NAMALWA (cell line): ENCODE measurements at places on chromosomes 1 and 21.

GRCh38 chr1:35564037-35564883, 6.7 kb downstream of the NCDN start:
- peak; percentile 90 for DNase-seq

DNA sequence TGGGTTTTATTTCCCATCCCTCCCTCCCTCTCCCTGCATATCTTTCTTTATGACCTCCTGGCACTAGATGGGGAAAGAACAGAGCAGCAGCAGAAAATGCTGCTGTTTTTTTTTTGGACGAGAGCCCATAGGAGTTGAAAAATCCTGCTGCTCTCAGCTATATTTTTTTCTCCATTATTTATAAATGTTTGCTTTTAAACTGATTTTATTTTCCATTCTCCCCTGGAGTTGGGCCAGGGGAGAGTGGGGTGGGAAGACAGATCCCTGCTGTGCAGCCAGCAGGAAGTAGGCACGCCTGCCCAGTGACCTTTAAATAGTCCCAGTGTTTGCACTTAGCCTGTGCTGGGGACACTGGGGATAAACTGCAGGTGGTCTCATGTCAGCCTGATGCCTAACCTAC, 17.4 kb downstream of the SFT2D2 start:
- no peak for DNase-seq

DNA sequence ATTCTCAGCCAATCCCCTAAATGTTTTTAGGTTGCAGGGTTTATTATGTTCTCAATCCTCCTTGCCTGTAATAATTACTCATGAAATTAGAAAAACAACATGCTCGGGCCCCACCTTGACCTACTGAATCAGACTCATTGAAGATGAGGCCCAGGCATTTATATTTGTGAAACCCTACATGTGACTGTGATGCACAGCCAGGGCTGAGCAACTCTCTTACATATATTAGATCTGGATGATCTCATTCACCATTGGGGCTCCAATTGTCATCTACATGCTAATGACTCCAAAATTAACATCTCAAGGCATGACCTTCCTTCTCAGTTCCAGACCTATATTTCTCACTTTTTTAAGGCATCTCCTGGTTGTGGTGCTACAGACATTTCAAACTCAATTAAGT, 103.3 kb downstream of the WDR3 start:
- DNase-seq, result no peak

GRCh38 chr1:160626509-160627342, 20.1 kb downstream of the SLAMF1 start:
- DNase-seq, result no peak

GRCh38 chr1:24191860-24192259, 4.8 kb upstream of the IFNLR1 start:
- no peak for DNase-seq

DNA sequence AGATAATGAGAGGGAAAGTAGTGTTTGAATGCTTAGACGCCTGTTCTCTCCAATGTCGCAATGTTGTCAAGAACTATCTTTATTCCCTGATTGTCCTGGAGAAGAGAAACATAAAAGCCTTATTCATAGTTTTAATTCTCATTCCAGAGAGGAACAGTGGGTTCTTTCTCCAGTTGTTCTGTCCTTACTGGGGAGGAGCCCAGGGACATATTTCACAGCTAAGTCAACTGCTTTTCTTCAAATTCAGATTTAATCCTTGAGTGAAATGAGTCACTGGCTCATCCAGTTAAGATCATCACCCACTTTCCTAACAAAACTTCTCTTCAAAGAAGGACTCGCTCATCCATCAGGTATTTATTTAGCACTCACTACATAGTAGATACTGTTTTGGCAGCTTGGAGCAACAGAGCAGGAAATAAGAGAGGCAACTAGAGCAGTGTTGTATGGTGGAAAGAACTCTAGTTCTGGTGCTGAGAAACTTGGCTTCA, 365.7 kb upstream of the USP24 start:
- no peak for DNase-seq

DNA sequence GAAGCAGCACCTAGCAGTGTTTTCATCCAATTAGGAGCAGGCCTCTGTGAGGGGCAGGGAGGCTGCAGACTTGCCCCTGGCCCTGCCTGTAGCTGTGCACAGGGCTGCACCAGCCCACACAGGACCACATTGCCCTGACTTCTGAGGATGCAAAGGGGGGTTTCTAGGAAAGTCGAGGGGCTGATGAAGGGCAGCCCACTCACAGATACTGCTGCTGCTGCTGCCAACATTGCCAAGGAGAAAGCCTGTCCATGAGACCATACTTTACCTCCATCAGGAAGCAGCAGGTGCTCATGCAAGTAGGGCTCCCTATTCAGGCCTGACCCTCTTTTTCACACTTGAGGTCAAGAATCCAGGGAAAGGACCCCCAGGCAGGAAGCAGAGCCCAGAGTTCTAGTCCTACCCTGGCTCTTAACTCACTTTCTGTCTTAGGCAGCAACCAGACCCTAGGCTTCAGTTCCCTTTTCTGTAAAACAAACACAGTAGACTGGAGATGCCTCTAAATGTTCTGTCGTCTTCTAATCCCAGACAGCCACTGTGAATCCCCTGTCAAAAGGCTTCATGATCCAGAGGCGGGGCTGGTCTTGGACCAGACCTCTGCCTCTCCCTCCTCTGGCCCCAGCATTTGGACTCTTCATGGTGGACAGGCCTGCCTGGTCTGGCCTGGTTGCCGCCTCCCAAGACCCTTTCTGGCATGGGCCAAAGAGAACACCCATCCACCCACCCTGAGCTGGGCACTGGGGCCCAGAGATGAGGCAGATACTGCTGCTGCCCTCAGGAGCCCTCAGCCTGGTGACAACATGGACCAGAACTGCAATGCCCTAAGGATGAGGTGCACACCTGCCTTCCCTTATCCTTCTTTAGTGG, 120.2 kb downstream of the GLIS1 start:
- no peak for DNase-seq

- no peak for DNase-seq
Measured at GRCh38 chr1:48932366-48932765, 155.7 kb upstream of the BEND5 start.

DNA sequence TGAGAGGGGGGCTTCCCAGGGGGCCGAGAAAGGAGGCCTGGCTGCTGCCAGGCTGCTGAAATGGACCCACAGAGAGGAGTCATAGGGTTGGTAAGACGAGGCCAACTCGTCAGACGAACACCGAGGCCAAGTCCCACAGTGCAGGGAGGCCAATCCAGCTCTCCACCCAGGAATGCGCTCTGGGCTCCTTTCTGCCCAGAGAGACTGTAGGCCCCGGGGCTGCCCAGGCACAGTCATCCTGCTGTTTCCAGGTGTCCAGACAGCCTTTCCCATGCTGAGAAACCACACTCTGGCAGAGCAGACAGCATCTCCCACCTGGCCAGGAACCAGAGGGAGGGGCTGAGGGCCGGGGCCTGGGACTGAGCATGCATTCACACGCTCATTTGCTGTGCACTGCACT, 26.7 kb upstream of the RSPO1 start:
- DNase-seq, result no peak

- peak; percentile 42 for DNase-seq
Measured at GRCh38 chr1:30919025-30919881, 10.7 kb upstream of the SDC3 start.

- DNase-seq, result no peak
Measured at GRCh38 chr1:109787845-109788601, 24.3 kb upstream of the EPS8L3 start.

GRCh38 chr1:197149340-197149739, 2.9 kb upstream of the ASPM start:
- no peak for DNase-seq

GRCh38 chr1:47223921-47224675, 7.9 kb downstream of the TAL1 start:
- DNase-seq, result no peak
